ENCODE measurements at places on chromosomes 11 and 22. TPM values are rescaled to one million over a fixed set of nuclear protein-coding genes. Genes with fewer than 3 reads are reported as not detected.

The OR51B5 gene
- polyA plus RNA-seq: 0.56 TPM

The CEP126 gene
- polyA plus RNA-seq: 3.7 TPM

The CAPN5 gene
- polyA plus RNA-seq: 22.8 TPM

The MS4A3 gene
- polyA plus RNA-seq: not detected

GRCh38 chr11:74030723-74031676, 22.1 kb upstream of the UCP3 start:
- DNase-seq: no peak

GRCh38 chr11:123418351-123419114, 11.5 kb upstream of the GRAMD1B start:
- DNase-seq: no peak

- no peak for DNase-seq
Measured at GRCh38 chr11:19931771-19932369, 219.2 kb downstream of the NAV2 start.
